ENCODE measurements at places on chromosomes 3 and 15.

GRCh38 chr3:123081718-123082369 lies 15.0 kb downstream of the PDIA5 start:
- no peak for DNase-seq

DNA sequence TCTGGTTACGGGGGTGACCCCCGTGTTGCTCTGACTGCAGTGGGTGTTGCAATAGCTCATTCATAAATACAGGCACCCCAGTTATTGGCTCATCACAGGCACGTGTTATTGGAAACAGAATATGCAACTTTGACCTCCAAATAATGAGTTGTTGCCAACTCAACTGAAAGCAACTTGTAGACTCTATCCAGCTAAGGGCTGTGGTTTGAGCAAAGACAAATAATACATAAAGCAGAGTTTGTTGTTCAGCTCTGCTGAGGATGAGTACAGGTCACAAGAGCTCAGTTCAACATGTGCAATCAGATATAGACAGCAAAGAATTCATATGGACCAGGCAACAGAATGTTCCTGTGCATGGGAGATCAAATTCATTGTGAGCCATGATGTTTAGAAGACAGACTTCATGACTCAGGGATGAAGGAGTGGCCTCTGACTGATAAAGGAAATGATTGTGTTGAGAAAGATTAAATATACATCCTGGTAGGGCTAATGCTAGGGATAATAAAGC lies 87.6 kb upstream of the LRIG1 start:
- no peak for DNase-seq

DNA sequence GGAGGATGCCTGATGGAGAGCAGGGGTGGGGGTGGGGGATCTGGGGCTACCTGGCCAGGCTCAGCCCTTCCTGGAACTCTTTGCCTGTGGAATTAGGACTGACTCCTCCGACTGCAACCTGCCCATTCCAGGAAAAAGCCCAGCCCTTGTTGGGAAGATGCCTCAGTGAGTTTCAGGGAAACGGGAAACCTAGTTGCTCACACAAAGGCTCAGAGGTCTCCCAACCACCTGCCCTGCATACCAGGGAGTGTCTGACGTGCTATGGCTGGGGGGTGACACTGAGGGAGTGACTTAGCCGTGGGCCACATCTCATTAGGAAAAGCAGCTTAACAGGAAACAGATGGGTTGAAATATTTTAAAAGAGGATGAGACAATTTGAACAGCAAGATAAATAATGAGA lies 27.9 kb downstream of the CYP8B1 start:
- DNase-seq = no peak

GRCh38 chr15:69976366-69976994 lies 121.2 kb downstream of the TLE3 start:
- no peak for DNase-seq

GRCh38 chr3:175489406-175489805 lies 630.3 kb downstream of the NAALADL2 start:
- DNase-seq = no peak

DNA sequence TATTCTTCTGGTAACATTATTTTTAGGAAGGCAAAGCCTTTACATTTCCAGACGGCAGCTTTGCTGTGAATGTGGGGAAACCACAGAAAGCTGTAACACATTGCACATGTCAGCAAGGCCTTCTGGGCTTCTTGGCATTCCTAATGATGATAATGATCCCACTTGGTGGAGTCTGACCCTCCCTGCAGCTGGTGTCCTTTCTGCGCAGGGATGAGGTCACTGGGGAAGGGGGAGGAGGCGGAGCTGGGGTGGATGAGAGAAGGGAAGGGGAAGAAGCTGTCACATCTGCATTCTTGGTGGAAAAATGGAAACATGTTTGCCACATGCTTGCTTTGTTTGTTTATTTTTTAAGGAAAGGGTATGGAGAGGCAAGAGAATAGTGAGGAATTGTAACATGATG lies 68.6 kb downstream of the FILIP1L start:
- no peak for DNase-seq

DNA sequence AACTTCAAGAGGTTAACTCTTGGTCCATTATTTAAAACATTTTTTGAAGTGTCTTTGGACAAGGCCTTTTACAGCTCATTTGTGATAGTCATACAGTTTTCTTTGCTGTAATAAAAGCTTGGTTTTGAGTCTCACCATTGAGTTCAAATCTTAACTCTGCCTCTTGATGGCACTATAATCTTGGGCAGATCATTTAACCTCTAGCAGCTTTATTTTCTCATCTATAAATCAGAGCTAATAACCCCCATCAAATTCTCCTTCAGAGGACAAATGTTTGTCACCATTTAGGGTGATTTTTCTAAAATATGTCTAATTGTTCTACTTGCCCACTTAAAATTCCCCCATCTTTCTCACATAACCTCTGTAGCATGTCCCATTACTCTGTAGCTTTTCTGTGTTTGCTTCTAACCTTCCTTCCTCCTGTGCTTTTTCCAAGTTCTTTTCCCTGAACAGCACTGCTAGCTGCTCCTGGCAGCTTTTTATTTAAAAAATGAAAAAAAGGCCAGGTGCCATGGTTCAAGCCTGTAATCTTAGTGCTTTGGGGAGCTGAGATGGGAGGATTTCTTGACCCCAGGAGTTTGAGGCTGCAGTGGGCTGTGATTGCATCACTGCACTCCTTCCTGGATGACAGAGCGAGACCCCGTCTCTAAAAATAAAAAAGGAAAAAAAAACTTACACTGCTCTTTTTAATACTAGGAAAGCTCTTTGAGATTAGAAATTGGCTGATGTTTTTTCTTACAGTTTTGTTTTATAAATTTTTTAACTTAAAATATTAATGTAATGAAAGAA lies 28.5 kb downstream of the UBE2E1 start:
- DNase-seq = no peak

- no peak for DNase-seq
Measured at GRCh38 chr3:1135194-1135593, 42.4 kb downstream of the CNTN6 start.

GRCh38 chr3:125622381-125622791 lies 27.1 kb upstream of the OSBPL11 start:
- no peak for DNase-seq

DNA sequence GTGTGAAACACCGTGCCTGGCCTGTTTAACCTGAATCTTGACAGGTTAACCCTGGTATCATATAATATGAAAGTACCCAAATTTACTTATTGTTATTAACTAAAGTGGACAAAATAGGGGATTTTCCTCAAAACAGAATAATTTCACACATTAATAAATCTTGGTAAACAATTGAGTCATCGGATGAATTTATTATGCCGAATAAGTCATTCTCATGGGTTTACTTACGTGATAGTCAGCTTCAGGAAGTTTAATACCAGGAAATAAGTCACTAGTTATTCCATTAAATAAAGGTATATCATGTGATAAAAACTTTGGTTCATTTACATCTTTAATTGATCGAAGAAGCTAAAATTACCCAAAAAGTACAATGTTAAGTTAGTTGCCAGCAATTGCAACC lies 99.7 kb downstream of the DNAH12 start:
- DNase-seq = no peak

DNA sequence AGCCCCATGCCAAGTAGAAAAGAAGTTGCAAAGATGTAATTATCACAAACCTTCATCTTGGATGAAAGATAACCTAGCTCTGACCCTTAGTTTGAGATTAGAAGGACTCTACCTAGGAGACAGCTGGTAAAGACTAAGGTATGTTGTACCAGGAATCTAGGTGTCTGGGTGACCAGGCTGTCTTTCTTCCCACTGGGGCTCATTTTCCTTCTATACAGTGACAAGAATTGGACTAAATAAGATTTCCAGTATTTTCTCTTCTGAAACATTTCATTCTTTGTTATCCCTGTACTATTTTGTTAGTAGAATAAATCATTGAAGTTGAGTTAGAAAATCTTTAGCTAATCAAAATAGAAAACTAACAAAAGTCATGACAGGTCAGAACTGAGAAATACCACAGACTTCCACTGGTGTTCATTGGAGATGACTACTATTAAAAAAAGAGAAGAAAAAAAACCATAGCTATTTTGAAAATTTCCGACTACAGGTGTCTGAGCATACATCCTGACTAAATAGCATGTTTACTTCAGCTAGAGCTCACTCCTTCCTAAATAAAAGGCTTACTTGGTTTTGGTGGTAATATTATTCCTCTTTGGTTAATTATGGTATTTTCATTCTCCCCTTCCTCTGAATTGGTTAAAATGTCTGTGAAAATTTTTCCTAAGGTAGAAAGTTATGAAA lies 10.1 kb downstream of the TGFBR2 start:
- no peak for DNase-seq

GRCh38 chr15:39283531-39283930 lies 297.3 kb upstream of the THBS1 start:
- no peak for DNase-seq

GRCh38 chr3:65042675-65043074 lies 354.9 kb upstream of the ADAMTS9 start:
- no peak for DNase-seq

GRCh38 chr3:138314751-138315150 lies 14.9 kb downstream of the NME9 start:
- DNase-seq = no peak

DNA sequence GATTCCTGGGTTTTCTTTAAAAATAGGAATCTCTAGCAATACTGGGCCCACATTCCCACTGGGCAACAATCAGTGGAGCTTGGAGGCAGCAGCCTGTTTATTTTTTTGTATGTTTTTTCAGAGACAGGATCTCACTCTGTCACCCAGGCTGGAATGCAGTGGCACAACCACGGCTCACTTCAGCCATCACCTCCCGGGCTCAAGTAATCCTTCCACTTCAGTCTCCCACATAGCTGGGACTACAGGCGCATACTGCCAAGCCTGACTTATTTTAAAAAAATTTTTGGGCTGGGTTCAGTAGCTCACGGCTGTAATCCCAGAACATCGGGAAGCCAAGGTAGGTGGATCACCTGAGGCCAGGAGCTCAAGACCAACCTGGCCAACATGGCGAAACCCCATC lies 29.1 kb upstream of the GNB5 start:
- DNase-seq = no peak

DNA sequence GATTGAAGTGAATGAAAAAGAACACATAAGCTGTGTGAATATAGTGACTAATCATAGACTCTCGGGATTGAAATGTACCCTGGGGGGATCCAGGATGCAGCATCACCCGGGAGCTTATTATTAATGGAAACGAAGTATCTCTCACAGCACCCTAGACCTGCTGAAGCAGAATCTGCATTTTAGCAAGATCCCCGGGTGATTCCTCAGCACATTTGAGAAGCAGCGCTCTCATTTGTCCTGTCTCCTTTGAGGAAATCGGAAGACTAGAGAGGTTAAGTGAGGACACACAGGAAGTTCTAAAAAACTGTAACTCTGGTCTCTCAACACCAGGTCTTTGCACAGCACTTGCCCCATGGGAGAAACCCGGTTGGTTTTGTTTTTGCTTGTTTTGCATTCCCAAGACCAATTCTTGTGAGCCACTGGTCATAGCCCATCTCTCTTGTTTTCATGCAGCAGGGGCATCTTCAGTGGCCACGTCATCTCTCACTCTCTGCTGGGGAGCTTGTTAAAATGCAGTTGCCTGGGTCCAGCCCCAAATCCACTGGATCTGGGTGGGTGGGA lies 30.2 kb downstream of the ZNF710 start:
- no peak for DNase-seq

GRCh38 chr15:98669638-98670037 lies 21.3 kb downstream of the IGF1R start:
- DNase-seq = no peak

GRCh38 chr3:172235698-172236097 lies 196.3 kb downstream of the FNDC3B start:
- no peak for DNase-seq

DNA sequence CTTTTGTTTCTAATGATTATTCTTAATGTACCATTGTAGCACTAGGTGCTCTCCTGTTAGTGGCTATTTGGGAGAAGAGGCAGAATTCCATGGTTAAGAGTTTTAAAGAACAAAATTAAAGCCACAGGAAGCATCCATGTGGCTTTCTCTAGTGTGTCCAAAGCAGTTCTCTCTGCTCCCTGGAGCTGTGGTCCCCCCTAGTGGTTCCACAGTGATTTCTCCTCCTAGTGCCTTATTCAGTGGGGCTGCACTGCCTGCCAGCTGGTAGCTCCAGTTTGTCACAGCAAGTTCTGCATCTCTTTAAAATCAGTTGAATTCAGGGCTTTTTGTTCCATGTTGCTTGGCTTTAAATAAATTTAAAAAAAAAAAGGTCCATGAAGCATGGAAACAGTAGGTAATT lies 39.6 kb upstream of the FAM98B start:
- DNase-seq = no peak
